ENCODE measurements at places on chromosomes 16 and 17. TPM values are rescaled to one million over a fixed set of nuclear protein-coding genes. Genes with fewer than 3 reads are reported as not detected.

The HBM gene
- total RNA-seq, result not detected

The MAF gene
- total RNA-seq, result 23.8 TPM

The TNFRSF13B gene
- total RNA-seq, result not detected

The NGFR gene
- total RNA-seq, result not detected

The EPOP gene
- total RNA-seq, result 0.40 TPM

The PRSS33 gene
- total RNA-seq, result not detected

The ALDOC gene
- 32.7 TPM for total RNA-seq

The SEZ6 gene
- not detected for total RNA-seq

The ESRP2 gene
- 1.6 TPM for total RNA-seq

The PITPNC1 gene
- 16.1 TPM for total RNA-seq

The MPP2 gene
- under 0.01 TPM for total RNA-seq

The MRPL12 gene
- 8.7 TPM for total RNA-seq

The GSDMA gene
- total RNA-seq, result not detected

The GCGR gene
- not detected for total RNA-seq

The LGALS3BP gene
- total RNA-seq, result 2.4 TPM

The SEC14L1 gene
- total RNA-seq, result 108 TPM

The CRHR1 gene
- total RNA-seq, result not detected

The GPR179 gene
- not detected for total RNA-seq

The HOXB1 gene
- not detected for total RNA-seq

The PLLP gene
- total RNA-seq, result 6.3 TPM

The IRF8 gene
- total RNA-seq, result 2.2 TPM

The PDILT gene
- total RNA-seq, result not detected

The KRTAP2-2 gene
- total RNA-seq, result not detected

The PRAC2 gene
- not detected for total RNA-seq

The BICDL2 gene
- not detected for total RNA-seq

The GPR139 gene
- total RNA-seq, result not detected

The PLK1 gene
- total RNA-seq, result 10.9 TPM

The NPIPB12 gene
- 4.6 TPM for total RNA-seq

The FAM171A2 gene
- total RNA-seq, result 8.1 TPM

The RTN4RL1 gene
- total RNA-seq, result 0.40 TPM

The TM4SF5 gene
- not detected for total RNA-seq

The SAMD14 gene
- total RNA-seq, result 3.5 TPM

The ZNF629 gene
- total RNA-seq, result 5.2 TPM

The SPAG5 gene
- total RNA-seq, result 12.4 TPM

The PLD6 gene
- total RNA-seq, result 2.8 TPM

The KIF19 gene
- 0.44 TPM for total RNA-seq

The GDPD1 gene
- 0.79 TPM for total RNA-seq

The GPRC5C gene
- total RNA-seq, result 0.22 TPM

The SDR42E2 gene
- 0.22 TPM for total RNA-seq

The RGS11 gene
- 0.20 TPM for total RNA-seq

The KLHL11 gene
- 26.6 TPM for total RNA-seq

The SLC6A2 gene
- not detected for total RNA-seq

The NSMCE1 gene
- 34.4 TPM for total RNA-seq

The ACAP1 gene
- 0.44 TPM for total RNA-seq

The NPIPB6 gene
- total RNA-seq, result not detected

The KRTAP2-1 gene
- total RNA-seq, result not detected

The NPIPB9 gene
- total RNA-seq, result 1.4 TPM

The SPATA22 gene
- not detected for total RNA-seq

Data from lung microvascular endothelial cell (primary cell).